ENCODE measurements at places on chromosomes 16 and 17.

DNA sequence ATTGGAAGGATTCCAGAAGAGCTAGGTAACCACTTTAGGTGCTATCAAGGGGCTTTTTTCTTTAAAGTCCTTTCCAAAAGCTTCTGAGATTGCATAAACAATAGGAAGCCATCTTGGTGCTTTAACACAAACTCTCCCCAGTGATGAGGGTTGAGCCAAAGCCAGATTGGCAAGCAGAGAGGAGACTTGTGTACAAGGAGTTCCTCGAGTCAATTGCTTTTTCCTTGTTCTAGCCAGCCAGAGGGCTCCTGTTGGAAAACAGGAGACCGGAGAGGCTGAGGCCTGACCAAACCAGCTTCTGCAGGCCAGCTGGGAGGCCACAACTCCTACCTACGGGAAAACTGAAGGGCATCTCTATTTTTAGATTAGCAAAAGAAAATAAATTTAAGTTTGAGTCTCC, 46.5 kb downstream of the MAPT start:
- no peak for DNase-seq

DNA sequence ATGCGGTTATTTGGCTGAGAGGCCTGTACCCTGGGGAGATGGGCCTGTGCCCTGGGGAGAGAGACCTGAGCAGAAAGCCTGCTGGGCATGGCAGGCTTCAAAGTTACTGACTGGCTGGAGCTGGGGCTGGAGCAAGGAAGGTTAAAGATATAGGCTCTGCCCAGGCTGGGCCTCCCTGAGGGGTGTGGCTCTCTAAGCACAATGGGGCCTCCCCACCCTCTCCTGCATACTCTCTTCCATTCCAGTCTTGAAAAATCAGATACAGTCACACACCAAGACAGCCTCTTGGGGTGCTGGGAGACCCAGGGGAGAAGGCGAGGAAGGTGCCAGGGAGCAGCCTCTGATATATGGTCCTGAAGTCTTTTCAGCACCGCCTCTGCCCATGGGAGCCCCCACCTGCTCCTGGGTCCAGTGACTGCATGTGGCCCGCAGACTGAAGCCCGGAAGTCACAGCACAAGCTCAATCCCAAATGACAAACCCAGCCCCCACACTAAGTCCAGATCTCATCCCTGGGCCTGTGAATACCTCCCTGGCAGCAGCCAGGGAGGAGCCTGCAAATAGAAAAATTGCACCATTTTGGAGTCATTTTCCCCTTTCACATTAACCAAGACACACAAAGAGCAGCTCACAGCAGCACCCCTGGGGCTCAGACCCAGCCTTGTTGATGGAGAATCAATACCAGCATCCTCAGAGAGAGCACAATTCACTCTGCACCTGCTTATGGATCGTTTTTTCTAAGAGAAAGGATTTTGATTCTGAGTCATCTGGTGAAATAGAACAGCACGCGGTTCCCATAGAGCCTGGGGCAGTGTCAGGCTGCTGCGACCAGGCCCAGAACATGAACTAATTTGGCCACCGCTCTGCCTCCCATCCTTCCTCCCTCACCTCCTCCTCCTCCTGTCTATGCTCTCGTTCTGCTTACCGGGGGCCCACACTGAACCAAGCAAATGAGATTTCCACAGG, 25.6 kb upstream of the CACNG1 start:
- no peak for DNase-seq

DNA sequence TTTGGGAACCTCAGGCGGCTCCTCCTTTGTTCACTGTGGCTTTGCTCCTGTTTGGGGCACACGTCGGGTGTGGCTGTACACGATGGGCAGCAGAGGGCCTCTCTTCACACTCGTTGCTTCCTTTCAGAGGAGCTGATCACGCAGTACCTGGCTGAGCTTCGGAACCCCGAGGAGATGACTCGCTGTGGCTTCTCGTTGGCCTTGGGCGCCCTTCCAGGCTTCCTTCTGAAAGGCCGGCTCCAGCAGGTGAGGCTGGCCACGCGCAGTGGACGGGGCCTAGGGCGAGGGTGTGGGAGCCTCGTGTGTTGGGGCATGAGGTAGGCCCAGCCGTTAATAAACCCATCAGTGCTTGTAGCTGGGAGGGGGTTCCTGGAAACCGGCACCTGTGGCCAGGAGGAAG, 85.0 kb upstream of the ZNF750 start:
- no peak for DNase-seq

DNA sequence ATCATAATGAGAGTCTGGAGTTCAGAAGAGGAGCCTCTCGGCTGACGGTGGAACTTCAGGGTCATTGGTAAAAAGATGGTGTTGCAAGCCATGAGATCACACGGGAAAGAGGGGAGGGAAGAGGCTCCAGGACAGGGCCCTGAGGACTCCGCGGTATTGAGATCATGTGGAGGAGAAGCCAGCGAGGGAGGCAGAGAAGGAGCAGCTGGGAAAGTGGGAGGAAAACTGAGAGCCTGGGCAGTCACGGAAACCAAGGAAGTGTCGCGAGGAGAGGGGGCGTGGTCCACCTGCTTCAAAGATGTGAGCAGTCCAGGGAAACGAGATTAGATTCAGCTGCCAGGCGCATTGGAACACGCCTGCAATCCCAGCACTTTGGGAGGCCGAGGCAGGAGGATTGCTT, 27.7 kb upstream of the SBK1 start:
- no peak for DNase-seq

- DNase-seq: no peak
Observed at GRCh38 chr17:38748149-38748891, at the start of gene PCGF2. PCGF2 (minus strand) TSS chr17:38748336; CDS start chr17:38740402, 7,934 bp downstream.

DNA sequence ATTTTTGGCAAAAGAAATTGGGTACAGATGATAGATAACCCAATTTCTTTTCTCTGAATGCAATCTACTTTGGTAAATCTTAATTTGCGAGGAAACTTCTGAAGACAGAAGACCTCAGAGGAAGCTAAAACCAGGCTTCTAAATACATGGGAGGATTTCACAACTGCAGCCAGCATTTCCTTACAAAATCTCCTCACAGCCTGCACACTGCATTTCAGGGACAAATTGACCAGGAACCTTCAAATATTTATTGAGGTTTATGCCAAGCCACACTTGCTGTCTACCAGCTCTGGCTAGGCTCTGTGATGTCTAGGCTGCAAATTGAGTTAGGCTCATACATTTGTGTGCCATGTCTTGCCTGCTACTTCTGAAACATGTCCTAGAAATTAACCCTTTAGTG, 167.3 kb upstream of the CDH5 start:
- no peak for DNase-seq

DNA sequence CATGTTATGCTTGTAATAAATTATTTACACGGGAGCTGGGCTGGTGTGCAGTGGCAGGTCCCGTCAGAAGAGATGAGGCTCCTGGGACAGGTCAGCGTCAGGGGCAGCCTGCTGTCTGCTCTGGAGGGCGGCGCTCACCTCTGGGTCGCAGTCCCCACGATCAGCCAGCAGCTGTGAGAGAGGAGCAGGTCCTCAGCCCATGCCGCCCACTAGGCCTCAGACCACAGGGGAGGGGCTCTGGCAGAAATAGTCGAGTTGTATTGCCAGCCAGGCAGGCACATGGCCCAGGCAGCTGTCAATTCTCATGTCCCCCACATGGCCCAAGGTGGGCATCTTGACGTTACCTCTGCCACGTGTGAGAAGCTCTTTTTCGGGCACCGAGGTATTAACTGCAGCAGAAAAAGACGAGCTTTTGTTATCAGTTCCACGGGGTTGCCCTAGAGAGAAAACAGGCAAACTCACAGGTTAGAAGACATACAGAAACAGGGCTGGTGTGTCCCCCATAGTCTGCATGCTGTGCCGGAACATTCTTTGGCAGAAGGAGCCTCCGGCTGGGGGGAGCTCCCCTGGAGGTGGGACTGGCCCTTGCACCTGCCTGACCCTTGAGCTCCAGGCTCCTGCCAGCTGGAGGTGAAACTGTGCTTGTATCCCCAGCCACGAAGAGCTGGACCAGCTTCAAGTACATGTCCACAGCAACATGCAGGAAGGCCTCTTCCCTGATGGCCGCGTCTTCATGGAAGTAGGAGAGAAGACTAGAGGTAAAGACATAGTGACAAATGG, 17.4 kb downstream of the ZNF276 start:
- no peak for DNase-seq

GRCh38 chr16:77987810-77988209, 34.5 kb upstream of the CLEC3A start:
- DNase-seq: no peak

DNA sequence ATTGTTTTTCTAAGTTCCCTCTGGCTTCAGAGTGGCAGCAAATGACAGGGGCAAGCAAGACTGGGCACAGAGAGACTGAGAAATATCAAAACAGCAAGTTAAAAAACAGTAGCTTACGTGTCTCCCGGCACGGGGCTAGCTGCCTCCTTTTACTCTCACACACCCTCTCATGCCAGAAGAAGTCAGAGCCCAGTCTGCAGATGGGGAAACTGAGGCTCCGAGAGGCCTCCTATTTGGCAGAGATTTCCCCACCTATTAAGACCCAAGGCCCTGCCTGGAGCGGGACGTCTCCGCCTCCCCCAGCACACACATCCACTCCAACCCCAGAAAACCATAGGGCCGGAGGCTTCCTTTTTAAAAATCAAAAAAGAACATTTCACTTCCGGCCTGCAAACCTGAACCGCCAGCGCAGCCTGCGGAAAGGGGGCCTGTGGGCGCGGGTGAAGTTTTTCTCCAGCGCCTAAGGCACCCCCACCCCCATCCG, 832 bp downstream of the CARHSP1 start:
- no peak for DNase-seq

GRCh38 chr17:64148017-64148631, 18.2 kb upstream of the ERN1 start:
- DNase-seq: no peak

- no peak for DNase-seq
Observed at GRCh38 chr17:38455288-38455915, 27.1 kb downstream of the ARHGAP23 start.

- DNase-seq: no peak
Observed at GRCh38 chr16:20844588-20844987, 38.3 kb downstream of the REXO5 start.

- no peak for DNase-seq
Observed at GRCh38 chr16:30977502-30977901, 7.5 kb upstream of the HSD3B7 start.

- DNase-seq: no peak
Observed at GRCh38 chr16:53154513-53154912, 99.7 kb downstream of the CHD9 start.

- DNase-seq: no peak
Observed at GRCh38 chr17:55710410-55710809, 12.3 kb downstream of the TMEM100 start.

DNA sequence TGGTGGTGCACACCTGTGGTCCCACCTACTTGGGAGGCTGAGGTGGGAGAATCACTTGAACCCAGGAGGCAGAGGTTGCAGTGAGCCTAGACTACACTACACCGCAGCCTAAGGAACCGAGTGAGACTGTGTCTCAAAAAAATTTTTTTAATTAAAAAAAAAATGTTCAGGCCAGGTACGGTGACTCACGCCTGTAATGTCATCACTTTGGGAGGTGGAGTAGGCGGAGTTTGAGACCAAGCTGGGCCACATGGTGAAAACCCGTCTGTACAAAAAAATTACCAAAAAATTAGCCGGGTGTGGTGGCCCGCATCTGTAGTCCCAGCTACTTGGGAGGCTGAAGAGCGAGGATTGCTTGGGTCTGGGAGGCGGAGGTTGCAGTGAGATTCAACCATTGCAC, 3.6 kb upstream of the FAM222B start:
- no peak for DNase-seq

GRCh38 chr16:3152991-3153368, 18.2 kb downstream of the ZNF213 start:
- DNase-seq: no peak

DNA sequence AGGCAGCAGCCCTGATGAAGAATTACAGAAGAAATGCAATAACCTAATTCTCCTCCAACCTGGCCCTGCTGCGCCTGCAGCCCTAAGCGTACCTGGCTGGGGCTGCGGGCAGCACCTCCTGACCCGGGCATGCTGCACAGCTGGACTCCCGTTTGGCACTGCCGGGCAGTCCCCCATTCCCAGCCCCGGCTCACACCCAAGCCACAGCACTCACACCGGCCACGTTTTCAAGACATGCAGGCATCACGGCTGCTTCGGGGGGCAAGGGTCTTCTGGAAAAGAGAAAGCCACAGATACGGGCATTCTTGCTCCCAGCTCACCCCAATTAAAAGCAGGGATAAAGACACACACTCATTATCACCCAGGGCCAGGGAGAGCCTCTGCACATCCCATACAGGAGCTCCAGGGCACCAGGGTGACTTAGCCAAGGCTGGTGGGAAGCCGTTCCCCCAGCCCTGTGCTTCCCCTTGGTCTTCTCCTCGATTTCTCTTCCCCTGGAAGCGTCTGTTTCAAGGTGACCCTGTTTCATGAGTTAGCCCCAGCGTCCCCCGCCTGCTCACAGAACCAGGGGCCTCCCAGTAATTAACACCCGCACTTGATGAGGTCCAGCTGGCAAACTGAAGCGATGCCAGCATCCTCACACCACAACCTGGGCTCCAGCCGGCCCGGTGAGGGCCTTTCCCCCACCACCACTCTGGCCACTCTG, 216.7 kb downstream of the C16orf78 start:
- no peak for DNase-seq

- no peak for DNase-seq
Observed at GRCh38 chr16:55138298-55138697, 185.7 kb upstream of the IRX6 start.

GRCh38 chr17:80318166-80318565, 57.5 kb downstream of the RNF213 start:
- no peak for DNase-seq

- peak; percentile 31 for DNase-seq
Observed at GRCh38 chr17:1834380-1835149, 4.8 kb downstream of the RPA1 start.

GRCh38 chr16:66003201-66003600, 363.3 kb upstream of the CDH5 start:
- no peak for DNase-seq

DNA sequence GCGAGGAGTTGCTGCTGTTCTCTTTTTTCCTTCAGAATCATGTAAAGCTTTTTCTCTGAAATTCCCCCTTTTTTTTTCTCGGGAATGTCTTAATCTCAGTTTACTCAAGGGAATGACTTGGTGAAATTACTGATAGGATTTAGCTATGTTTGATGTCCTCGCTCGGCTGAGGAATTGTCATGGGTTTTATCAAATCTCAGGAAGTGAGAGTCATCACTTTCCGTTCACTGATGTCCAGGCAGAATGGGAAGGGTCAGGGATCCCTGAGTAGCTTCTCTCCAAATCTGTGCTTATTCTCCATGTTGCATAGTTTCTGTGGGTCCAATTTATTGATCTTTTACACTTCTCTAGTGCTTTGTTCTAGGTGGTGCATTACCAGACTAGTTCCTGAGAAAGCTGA, 6.3 kb downstream of the IGSF6 start:
- no peak for DNase-seq

DNA sequence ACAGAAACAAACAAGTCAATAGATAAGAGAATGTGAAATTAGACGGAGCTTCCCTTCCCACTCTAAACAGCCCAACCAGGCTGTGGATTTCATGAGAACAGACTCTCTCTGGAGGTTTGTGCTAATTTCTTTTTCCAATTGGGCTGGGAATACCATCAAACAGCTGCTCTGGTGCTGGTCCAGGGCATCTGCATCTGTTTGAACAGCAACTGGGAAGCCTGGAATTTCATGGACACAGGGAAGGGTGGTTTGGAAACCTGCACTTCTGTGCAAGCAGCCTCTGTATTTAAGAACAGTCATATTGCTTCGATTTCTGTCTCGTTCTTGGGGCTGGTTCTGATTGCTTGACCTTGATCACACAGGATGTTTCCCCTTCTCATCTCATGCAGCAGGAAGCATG, 88.7 kb downstream of the FOXL1 start:
- DNase-seq: no peak

- no peak for DNase-seq
Observed at GRCh38 chr16:1776672-1776955, 3.7 kb upstream of the MRPS34 start.

All from GM12892 (cell line).